ENCODE measurements at places on chromosomes 1 and 21. TPM values are rescaled to one million over a fixed set of nuclear protein-coding genes. Genes with fewer than 3 reads are reported as not detected.
A peak's percentile ranks its signal among the peaks of the same experiment; 100 is the strongest.

GRCh38 chr1:51044199-51044598 lies 57.8 kb upstream of the C1orf185 start:
- no peak overlapping the region for H3K4me3 ChIP-seq
- H3K27me3 ChIP-seq, result no peaks in the 10 kb centered on the region
- DNase-seq, result no peak
- H3K4me1 ChIP-seq, result no peaks in the 10 kb centered on the region
- H3K27ac ChIP-seq, result no peak overlapping the region
- H3K36me3 ChIP-seq, result no peaks in the 10 kb centered on the region

- no peak for DNase-seq
- no peaks in the 10 kb centered on the region for H3K36me3 ChIP-seq
- no peaks in the 10 kb centered on the region for H3K4me1 ChIP-seq
- no peak overlapping the region for H3K27ac ChIP-seq
Observed at GRCh38 chr1:209485167-209485566, 98.3 kb upstream of the CAMK1G start.

Gene OR10J1
- not detected for total RNA-seq

GRCh38 chr1:113046569-113046968 lies 26.4 kb upstream of the LRIG2 start:
- no peak for DNase-seq
- H3K27me3 ChIP-seq, result no peaks in the 10 kb centered on the region
- H3K4me1 ChIP-seq, result peaks cover 21% of the 10 kb centered on the region
- H3K4me3 ChIP-seq, result no peak overlapping the region
- no peaks in the 10 kb centered on the region for H3K36me3 ChIP-seq
- H3K27ac ChIP-seq, result no peak overlapping the region

DNA sequence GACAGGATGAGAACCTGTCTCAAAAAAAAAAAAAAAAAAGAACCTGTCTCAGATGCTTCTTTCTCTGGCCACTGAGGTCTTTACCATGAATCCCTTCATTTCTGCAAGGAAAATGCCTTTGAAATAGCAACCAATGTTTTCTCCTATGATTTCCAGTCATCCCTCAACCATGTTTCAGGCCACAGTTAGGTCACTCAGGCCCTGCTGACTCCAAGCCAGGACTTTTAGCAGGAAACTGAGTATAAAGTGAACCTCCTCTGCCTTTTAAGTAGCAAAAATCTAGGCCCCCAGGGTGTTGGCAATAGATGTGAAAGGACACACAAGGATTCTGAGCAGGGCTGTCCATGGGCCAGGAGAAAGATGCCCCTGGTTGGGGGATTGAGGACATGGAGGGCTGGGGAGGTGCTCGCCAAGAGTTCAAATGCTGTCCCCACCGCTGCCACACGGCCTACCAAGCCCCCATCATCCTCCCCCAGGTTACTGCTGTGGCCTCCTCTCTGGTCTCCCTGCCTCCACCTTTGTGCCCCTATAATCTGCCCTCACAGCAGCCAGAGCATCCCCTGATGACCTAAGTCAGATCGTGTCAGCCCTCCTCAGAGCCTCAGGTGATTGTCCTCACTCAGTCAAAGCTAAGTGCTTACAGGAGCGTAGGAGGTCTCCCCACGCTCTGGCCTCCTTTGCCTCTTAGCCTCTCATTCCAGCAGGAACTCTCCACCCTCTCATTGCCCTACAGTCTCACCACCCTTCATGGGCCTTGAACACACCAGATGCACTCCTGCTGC lies 54.6 kb downstream of the MATN1 start:
- no peaks in the 10 kb centered on the region for H3K27me3 ChIP-seq
- peak; percentile 9 for DNase-seq
- no peak overlapping the region for H3K4me3 ChIP-seq
- H3K27ac ChIP-seq, result no peak overlapping the region
- H3K36me3 ChIP-seq, result no peaks in the 10 kb centered on the region
- no peaks in the 10 kb centered on the region for H3K4me1 ChIP-seq

Gene FDPS
- total RNA-seq, result 184 TPM

DNA sequence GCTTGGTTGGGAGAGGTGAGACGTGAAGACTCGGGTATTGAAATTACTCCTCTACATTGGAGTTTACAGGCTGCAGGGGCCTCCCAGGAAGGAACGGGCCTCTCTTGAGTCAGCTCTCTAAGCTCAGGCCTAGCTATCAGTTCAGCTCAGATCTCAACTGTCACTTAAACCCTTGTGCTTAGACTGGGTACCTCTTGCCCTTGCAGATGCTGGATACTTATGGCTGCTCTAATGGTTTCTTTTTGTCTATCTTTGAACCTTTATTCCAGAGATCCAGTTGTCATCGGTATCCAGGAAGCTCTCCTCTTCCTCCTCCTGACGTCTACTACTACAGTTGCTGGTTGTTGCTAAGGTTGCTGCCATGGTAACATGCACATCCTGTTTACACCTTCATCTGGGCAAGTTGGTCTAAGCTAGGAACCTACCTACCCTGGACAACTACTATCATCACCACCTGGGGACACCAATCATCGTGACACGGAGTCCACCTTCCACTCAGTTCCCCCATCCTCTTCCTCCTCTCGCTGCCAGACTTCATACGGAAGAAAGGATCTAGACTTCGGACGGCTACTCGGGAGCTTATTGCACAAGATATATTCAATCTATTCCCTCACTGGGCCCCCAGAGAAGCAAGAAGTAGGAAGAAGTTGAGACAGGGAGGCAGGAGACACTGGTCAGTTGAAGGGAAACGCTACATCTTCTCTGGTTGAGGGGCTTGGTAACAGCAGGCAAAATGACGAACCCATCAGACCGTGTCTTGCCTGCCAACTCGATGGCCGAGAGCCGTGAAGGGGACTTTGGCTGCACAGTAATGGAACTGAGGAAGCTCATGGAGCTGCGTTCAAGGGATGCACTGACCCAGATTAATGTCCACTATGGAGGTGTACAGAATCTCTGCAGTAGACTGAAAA lies 56.1 kb downstream of the ATP2B4 start:
- H3K4me3 ChIP-seq, result no peak overlapping the region
- H3K36me3 ChIP-seq, result peaks cover 44% of the 10 kb centered on the region
- H3K27ac ChIP-seq, result peak overlapping the region; percentile 24
- no peaks in the 10 kb centered on the region for H3K27me3 ChIP-seq
- no peak for DNase-seq

GRCh38 chr21:29350246-29350779 lies 51.6 kb downstream of the BACH1 start:
- no peak overlapping the region for H3K4me3 ChIP-seq
- peaks cover 52% of the 10 kb centered on the region for H3K4me1 ChIP-seq
- peaks cover 8% of the 10 kb centered on the region for H3K36me3 ChIP-seq
- DNase-seq, result no peak
- H3K27ac ChIP-seq, result no peak overlapping the region

- no peaks in the 10 kb centered on the region for H3K27me3 ChIP-seq
- no peak overlapping the region for H3K4me3 ChIP-seq
- no peak for DNase-seq
- H3K27ac ChIP-seq, result no peak overlapping the region
Observed at GRCh38 chr1:214808845-214809460, 206.0 kb downstream of the CENPF start.

DNA sequence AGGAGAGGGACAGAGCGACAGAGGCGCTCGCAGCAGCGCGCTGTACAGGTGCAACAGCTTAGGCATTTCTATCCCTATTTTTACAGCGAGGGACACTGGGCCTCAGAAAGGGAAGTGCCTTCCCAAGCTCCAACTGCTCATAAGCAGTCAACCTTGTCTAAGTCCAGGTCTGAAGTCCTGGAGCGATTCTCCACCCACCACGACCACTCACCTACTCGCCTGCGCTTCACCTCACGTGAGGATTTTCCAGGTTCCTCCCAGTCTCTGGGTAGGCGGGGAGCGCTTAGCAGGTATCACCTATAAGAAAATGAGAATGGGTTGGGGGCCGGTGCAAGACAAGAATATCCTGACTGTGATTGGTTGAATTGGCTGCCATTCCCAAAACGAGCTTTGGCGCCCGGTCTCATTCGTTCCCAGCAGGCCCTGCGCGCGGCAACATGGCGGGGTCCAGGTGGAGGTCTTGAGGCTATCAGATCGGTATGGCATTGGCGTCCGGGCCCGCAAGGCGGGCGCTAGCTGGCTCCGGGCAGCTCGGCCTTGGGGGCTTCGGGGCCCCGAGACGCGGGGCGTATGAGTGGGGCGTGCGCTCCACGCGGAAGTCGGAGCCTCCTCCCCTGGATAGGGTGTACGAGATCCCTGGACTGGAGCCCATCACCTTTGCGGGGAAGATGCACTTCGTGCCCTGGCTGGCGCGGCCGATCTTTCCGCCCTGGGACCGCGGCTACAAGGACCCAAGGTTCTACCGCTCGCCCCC lies at the start of the genes CYB5RL and MRPL37:
TSS of gene CYB5RL (minus strand) at position 266 of the 754 bp plus-strand sequence. CDS start 4,414 bp downstream, outside the sequence.
TSS of gene MRPL37 (plus strand) at position 403 of the 754 bp plus-strand sequence. CDS start at position 480, 77 bp downstream.
- peak; percentile 92 for DNase-seq
- peak within 1 kb of the TSS; percentile 83 for H3K27ac ChIP-seq
- peak within 1 kb of the TSS; percentile 99 for H3K4me3 ChIP-seq
- H3K36me3 ChIP-seq, result peaks cover 18% of the 10 kb centered on the region
- no peaks in the 10 kb centered on the region for H3K27me3 ChIP-seq

DNA sequence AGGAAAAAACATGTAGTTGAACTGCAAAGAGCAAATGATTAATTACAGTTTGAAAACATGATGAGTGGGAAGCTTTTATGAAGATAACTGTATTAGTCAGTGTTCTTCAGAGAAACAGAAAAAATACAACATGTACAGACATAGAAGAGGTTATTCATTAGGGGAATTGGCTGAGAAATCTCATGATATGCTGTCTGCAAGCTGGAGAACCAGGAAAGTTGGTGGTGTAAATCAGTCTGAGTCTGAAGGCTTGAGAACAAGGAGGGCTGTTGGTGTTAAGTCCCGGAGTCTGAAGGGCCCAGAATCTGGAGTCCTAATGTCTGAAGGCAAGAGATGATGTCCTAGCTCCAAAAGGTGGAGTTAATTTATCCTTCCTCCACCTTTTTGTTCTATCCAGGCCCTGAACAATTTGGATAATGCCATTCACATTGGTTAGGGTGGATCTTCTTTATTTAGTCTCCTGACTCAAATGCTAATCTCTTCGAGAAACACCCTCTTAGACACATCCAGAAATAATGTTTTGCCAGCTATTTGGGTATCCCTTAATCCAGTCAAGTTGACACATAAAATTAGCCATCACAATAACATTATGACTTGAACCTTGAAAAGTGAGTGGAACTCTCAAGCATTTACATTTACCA lies 672.9 kb upstream of the PTBP2 start:
- DNase-seq, result no peak
- no peaks in the 10 kb centered on the region for H3K4me1 ChIP-seq
- no peaks in the 10 kb centered on the region for H3K36me3 ChIP-seq

GRCh38 chr1:240811256-240811655 lies 199.3 kb upstream of the GREM2 start:
- H3K4me3 ChIP-seq, result no peak overlapping the region
- H3K27ac ChIP-seq, result no peak overlapping the region
- H3K27me3 ChIP-seq, result no peaks in the 10 kb centered on the region
- DNase-seq, result no peak
- no peaks in the 10 kb centered on the region for H3K4me1 ChIP-seq

DNA sequence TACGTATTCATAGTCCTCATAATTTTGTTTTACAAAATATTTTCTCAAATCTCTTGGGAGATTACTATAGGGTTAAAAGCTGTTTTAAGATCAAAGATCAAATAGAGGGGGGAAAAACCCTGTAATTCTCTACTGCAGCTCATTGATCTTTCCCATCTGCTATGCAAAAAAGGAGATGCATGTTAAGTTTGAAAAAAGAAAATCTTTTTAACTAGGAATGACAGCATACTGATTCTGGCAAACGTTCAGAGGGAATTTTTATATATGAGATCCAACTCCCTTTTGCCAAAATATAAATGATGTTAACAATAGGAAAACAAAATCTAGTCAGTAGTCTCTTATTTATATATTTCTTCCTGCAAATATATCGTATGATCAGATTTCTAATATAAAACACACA lies 69.1 kb downstream of the SMYD3 start:
- H3K27me3 ChIP-seq, result no peaks in the 10 kb centered on the region
- no peaks in the 10 kb centered on the region for H3K36me3 ChIP-seq
- H3K4me1 ChIP-seq, result no peaks in the 10 kb centered on the region
- DNase-seq, result no peak

- peaks cover 30% of the 10 kb centered on the region for H3K4me1 ChIP-seq
- H3K27ac ChIP-seq, result peak overlapping the region; percentile 18
- no peaks in the 10 kb centered on the region for H3K27me3 ChIP-seq
- no peaks in the 10 kb centered on the region for H3K36me3 ChIP-seq
Observed at GRCh38 chr1:204295671-204296070, 64.1 kb downstream of the PLEKHA6 start.

DNA sequence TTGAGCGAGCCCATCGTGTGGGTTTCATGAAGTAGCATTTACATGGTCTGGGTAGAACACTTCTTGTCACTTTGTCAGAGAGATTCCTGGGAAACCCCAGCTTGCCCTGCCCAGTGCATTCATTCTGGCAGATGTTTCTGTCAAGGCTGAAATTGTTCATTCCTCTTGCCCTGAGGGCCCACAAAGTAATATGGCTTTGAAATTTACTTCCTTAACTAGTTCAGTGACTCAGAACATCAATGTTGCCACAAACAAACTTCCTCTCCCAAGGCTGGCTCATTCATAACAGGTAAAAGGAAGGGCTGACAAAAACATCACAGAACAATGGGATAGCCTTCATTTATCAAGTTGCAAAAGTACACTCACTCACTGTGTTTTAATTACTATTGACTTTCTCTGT lies 5.0 kb upstream of the KIAA0040 start:
- no peak overlapping the region for H3K4me3 ChIP-seq
- no peaks in the 10 kb centered on the region for H3K27me3 ChIP-seq
- H3K36me3 ChIP-seq, result no peaks in the 10 kb centered on the region
- peak overlapping the region; percentile 66 for H3K27ac ChIP-seq

GRCh38 chr1:75582725-75583261 lies 28.1 kb downstream of the SLC44A5 start:
- H3K36me3 ChIP-seq, result no peaks in the 10 kb centered on the region
- no peaks in the 10 kb centered on the region for H3K4me1 ChIP-seq
- no peak overlapping the region for H3K4me3 ChIP-seq
- no peak for DNase-seq

Gene SLAMF8
- 51.2 TPM for total RNA-seq

Gene SIM2
- not detected for total RNA-seq

Gene CNKSR1
- 25.0 TPM for total RNA-seq

Gene PCAT6
- 0.71 TPM for total RNA-seq

Gene UBE2G2
- total RNA-seq, result 76.9 TPM

Data from lower lobe of right lung (tissue), 2 donors.